ENCODE measurements at places on chromosomes 16 and 17.

GRCh38 chr16:85528528-85529387, 84.4 kb upstream of the GSE1 start:
- no peak for DNase-seq

GRCh38 chr16:22810226-22810625, 3.7 kb upstream of the HS3ST2 start:
- no peak for DNase-seq

- no peak for DNase-seq
These were observed 29.6 kb upstream of the SHISA9 start for GRCh38 chr16:12871784-12872183.

DNA sequence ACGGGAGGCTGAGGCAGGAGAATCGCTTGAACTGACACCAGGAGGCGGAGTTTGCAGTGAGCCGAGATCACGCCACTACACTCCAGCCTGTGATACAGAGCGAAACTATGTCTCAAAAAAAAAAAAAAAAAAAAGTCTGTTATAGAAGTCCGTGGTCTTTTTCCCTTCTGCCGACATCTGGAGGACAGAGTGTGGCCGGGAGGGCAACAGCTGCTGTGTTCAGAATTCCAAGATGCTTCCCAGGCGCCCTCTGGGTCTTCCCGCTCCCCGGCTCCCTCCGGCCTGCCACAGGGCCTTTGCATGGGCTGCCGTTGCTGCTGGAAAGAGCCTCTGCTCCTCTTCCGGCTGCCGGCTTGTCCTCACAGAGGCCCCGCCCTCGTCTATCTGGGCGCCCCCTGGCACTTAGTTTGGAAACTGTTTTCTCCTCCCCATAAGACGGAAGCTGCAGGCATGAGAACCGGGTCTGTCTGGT, 2.4 kb upstream of the CACNA1H start:
- DNase-seq, result no peak

- no peak for DNase-seq
These were observed 7.7 kb downstream of the MSL1 start for GRCh38 chr17:40129498-40129897.

DNA sequence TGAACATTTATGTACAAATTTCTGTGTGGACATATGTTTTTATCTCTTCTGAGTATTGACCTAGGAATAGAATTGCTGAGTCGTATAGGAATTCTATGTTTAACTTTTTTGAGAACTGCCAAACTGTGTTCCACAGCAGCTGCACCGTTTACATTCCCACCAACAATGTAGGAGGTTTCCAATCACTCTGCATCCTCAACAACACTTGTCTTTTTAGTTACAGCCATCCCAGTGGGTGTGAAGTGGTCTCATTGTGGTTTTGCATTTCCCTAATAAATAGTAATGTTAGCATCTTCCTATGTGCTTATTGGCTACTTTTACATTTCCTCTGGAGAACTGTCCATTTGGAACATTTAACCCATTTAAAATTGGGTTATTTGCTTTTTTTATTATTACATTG, 36.6 kb upstream of the NACA2 start:
- no peak for DNase-seq

GRCh38 chr16:67462279-67462655, 18.7 kb downstream of the ATP6V0D1 start:
- no peak for DNase-seq
